ENCODE measurements at places on chromosomes 7 and 10.

GRCh38 chr10:77974396-77975074 lies 48.0 kb upstream of the DLG5 start:
- no peak for DNase-seq

- DNase-seq = no peak
These were observed 24.4 kb upstream of the ARHGAP12 start for GRCh38 chr10:31953080-31953479.

DNA sequence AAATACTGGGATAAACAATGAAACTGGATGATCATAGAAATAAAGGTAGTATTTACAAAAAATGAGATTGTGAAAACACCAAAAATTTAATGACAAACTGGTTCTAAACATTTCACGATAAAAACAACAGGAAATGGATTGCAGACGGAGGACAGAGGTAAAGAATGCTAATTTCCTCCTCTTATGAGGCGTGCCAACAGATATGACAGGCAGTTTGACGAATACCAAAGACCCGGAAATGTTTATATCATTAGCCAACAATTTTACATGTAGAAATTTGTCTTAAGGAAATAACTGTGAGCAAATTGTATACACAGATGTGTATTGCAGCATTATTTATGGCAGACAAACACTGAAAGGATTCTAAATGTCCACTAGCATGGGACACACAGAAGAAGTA lies 162.0 kb upstream of the MGMT start:
- no peak for DNase-seq

- no peak for DNase-seq
These were observed 345.5 kb downstream of the REEP3 start for GRCh38 chr10:63866747-63867140.

DNA sequence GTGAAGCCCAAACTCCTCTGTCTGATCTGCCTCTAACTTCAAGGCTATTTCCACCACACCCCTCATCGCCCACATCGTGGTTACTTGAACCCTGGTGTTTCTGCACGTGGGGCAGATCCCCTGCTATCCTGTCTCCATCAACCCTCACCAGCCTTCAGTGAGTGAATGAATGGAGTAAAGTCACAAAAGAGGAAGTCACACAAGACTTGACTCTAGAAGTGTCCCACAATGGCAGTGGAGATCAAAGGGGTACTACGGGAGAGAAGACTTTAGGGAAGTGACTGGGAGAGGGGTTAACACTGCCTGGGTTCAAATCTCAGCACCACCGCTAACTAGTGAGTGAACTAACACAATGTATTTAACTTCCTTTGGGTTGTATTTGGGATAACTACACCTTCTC lies 85.9 kb downstream of the COBL start:
- DNase-seq = no peak

- DNase-seq = no peak
These were observed 7.5 kb downstream of the IFIT1 start for GRCh38 chr10:89399956-89400355.

GRCh38 chr10:132122097-132122861 lies 56.5 kb downstream of the JAKMIP3 start:
- DNase-seq = no peak

DNA sequence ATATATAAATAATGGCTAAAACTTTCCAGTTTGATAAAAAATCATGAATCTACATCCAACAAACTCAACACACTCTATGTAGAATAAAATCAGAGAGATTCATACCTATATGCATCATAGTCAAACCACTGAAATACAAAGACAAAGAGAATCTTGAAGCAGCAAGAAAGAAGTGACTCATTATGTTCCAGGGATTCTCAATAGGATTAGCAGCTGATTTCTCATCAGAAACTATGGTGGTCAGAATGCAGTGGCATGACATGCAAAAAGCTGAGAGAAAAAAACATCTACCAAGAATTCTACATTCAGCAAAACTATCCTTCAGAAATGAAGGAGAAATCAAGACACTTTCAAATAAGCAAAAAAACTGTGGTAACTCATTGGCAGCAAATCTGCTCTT lies 187.4 kb downstream of the RNLS start:
- no peak for DNase-seq

DNA sequence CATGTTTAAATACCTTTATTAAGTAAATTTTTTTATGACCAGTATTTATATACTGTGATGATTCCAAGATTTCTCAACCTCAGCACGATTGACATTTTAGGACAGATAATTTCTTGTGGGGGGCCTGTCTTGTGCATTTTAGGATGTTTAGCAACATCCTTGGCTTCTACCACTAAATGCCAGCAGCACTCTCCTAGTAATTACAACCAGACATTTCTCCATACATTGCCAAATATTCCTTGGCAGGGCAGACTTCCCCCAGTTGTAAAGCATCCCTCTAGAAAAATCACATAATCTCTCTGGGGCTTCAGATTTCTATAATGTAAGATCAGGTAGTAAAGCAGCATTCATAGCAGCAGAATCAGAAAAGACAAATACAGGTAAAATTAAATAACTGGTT lies 7.8 kb upstream of the LIPM start:
- DNase-seq = no peak

GRCh38 chr10:125409756-125410155 lies 249.4 kb upstream of the CTBP2 start:
- no peak for DNase-seq

GRCh38 chr7:24877790-24878311 lies 102.1 kb downstream of the OSBPL3 start:
- no peak for DNase-seq

DNA sequence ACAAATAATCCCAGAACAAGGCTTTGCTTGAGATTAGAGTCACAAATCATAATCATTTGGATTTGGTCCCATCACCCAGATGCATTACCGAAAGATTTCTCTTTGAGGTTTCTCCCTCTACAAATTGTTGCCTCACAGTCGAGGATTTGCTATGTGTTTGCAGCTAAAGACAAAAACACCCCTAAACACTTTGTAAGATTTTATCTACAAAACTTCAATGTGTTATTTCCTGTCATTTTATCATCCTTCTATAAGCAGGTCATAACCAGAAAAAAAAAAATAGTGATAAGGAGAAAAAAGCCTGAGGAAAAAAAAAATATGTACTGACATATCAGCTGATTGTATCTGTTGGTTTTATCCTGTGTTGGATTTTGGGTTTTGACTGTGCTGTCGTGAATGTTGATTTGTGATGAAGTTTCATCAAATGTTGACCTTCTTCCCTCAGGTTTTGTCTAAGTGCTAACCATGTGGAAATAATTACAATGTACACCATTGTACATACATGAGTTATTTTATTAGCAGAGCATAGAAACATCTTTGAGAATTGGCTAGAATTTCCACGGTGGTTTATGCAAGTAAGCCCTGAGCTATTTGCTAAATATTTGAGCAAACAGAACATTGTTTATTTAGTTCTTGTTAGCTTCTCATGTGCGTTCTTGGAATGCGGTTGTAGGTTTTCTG lies 274.4 kb downstream of the NEBL start:
- DNase-seq = no peak

- DNase-seq = peak; percentile 39
These were observed 64.4 kb downstream of the BPGM start for GRCh38 chr7:134710854-134711624.

- no peak for DNase-seq
These were observed 166.2 kb upstream of the ASAH2 start for GRCh38 chr10:50417486-50417885.

DNA sequence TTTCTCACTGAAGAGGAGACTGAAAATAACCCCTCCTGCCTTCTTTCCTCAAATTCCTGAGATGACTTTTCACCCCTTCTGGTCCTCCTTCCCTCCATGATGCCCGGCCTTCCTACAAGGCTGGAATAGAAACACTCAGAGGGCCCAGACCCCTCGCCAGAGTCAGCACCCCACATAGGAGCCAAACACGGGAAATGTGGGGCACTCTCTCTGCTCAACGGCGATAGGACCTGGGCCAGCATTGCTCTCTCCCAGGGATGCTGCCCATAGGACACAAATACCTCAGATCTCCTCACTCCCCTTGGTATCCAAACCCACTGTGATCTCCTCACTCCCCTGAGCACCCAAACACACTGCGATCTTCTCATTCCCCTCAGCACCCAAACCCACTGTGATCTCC lies 7.4 kb downstream of the CFAP46 start:
- DNase-seq = no peak

GRCh38 chr7:115232041-115232440 lies 310.1 kb downstream of the MDFIC start:
- DNase-seq = no peak

DNA sequence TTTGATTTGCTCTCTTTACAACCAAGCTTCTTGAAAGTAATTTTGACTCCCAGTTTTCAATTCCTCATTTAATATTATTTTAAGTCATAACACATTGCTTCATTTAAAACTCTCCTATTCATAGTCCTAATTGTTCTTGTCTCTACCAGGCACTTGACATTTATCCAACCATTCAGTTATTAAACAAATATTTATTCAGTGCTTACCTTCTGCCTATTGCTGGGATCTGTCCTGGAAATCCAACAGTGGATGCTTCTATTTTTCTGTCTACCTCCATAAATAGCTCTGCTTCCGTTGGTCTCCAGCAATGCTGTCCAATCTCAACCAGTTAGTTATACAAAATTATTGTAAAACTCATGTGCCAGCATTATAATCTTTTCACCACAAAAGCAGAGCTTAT lies 615.1 kb downstream of the ZWINT start:
- no peak for DNase-seq

DNA sequence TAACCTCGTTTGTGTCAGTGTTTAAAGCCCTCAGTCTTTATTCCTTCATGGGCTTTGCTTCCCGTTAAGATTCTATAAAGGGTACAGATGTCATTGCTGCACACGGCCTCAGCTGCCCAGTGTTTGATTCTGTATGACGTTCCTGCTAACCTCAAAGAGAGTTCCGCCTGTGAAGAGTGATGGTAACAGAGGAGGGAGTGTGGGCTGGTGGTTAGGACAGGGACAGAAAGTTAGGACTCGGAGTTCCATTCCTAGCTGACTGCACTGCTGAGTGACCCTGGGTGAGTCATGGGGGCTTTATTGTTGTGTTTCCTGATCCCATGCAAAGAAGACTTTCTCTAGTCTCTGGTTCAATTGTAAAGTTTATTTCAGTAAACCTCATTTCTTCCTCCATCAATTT lies 227.1 kb downstream of the DYNC1I1 start:
- no peak for DNase-seq

DNA sequence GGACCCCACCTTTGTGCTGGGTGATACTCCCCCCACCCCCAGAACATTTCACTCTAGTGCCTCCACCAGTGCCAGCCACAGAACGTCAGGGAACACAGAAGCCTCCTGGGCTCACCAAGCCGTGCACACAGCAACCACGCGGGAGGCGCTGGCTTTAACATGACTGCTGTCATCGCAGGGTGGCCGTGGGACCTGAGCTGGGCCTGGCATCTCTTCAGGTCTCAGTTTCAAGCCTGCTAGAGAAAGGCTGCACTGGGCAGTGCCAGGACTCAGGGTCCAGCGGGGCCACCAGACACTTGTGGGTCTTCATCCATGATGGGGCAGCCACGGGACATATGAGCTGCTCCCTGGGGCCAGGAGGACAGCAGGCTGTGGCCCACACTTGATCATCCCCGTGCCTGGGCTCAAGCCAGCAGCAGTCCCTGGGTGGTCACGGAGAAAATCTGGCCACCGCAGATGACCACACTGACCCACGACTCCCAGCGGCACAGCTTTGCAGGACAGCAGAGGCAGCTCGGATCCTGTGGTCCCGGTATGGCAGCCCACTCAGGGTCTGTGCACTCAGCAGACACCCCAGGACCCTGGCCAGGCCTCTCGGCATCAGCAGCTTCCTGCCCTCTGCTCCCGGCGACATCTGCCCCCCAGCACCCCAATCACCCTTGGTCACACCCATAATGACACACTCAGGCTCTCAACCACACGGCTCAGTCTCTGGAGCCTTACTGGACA lies 44.2 kb downstream of the CAMK2B start:
- no peak for DNase-seq

GRCh38 chr7:138564365-138564764 lies 104.3 kb downstream of the TRIM24 start:
- DNase-seq = no peak

GRCh38 chr10:126391192-126391885 lies 3.1 kb upstream of the ADAM12 start:
- no peak for DNase-seq

DNA sequence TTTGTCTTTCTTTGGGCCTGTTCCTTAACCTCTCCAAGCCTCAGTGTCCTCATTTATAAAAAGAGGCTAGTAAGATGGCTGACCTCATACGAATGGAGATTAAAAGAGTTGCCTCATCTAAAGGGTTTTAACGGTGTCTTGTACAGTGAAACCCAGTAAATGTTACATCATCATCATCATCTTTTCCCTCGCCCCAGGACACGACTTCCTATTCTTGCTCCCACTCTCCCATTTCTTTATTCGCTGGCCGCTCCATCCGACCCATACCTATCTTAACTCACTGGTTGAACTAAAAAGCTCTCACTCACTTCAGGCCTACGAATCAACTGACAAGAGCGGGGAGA lies 554 bp downstream of the FRA10AC1 start:
- DNase-seq = no peak

GRCh38 chr10:91590142-91590903 lies 42.5 kb downstream of the PPP1R3C start:
- DNase-seq = no peak

DNA sequence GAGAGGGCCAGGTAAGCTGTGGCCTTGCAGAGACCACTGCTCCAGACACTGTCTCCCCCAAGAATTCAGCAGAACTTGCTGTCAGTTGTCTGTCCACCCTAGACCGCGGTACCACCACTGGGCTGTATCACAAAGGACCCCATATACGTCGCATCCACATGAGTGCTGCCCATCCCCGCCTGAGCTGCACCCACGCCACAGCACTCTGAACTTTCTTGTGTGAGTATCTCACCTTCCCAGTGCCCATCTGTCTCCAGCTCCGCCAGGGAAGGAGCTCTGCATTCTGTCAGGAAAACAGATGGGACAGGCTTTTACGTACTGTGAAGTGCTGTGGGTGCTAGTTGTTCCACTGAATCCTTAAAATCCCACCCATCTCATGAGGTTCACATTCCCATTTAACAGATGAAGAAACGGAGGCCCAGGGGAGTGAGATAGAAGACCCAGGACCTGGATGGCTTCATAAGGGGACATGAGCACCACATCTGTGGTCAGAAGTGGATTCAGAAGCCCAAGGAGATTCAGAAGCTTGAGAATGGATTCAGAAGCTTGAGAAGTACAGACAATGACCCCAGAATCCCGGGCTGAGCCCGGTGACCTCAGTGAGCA lies 102.5 kb upstream of the ZMIZ1 start:
- DNase-seq = no peak

Measured in activated CD8-positive, alpha-beta memory T cell treated with anti-CD3 and anti-CD28 coated beads for 1 hour (primary cell).